Globus pallidus (tissue), 1 donor: ENCODE measurements at places on chromosomes 1 and 21.

DNA sequence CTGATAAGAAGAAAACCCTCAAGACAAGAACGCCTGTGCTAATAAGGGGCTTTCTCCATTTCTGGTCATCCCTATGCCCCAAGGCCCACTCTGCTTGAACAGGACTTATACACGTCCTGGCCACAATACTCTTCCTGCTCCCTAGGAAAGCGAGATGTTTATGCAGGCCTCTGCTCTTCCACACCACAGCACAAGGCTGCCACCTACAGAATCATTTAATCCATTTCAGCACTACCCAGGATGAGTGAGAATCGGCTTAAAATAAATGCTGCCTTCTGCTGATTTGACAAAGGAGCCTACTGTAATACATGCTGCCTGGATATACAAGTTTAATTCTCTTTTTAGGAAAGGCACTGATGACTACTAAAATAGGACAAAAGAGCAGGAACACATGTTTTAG, 29.4 kb downstream of the FRRS1 start:
- peak; percentile 52 for DNase-seq

- no peak for DNase-seq
Observed at GRCh38 chr1:26913389-26913753, 404 bp downstream of the NR0B2 start.

- DNase-seq, result no peak
Observed at GRCh38 chr1:63911049-63911448, 137.2 kb downstream of the ROR1 start.

DNA sequence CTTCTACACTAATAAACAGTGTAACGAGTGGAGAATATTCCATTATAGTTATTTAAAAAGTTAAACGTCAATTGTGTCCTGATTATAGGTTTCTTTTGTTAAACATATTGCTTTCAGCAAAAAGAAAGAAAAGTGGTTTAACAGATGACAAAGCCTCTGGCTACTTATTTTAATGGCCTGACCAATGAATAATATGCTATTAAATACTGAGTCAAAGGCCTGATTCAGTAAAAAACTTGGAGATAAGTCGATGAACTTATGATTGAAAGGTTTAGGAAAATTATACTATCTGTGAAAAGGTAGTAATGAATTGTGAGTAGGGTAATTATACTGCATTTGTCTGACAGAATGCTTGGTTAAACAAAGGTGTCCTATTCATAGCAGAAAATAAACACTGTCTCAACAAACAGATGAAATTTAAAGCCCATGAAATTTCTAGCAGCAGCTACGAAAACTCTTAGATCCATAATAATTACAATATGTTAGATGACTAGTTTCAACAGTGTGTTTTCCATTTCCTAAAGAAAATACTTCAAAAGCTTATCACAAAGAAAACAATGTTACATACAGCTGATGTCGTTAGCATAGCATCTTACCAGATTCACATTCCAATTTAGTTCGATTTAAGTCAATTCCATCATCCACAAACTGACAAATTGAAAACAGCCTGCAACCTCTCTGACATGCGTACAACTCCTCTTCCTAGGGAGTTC, 6.2 kb downstream of the TMEM59 start:
- no peak for DNase-seq

DNA sequence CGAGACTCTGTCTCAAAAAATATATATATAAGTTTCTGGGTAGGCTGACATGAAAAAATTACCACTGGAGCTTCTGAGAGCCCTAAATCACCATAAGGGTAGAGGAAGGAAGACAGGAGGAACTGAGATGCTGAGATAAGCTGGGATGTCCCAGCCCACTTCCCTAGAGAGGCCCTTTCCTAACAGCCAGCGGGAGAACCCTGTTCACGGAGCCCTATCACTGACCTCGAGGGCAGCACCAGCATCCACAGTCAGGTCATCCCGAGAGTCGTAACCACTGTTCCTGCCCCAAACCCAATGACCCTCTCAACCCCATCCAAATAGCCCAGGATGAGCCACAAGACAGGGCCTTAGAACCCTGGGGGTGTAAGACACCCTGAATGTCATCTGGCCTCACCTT, 77.5 kb downstream of the CD34 start:
- no peak for DNase-seq

GRCh38 chr1:235783148-235783776, 83.4 kb downstream of the LYST start:
- peak; percentile 11 for DNase-seq

- DNase-seq, result peak; percentile 55
Observed at GRCh38 chr21:45542242-45542666, at the start of gene SLC19A1. Gene SLC19A1, minus strand, starts transcription at chr21:45542440. Its CDS starts 4,481 bp downstream, at chr21:45537959.

DNA sequence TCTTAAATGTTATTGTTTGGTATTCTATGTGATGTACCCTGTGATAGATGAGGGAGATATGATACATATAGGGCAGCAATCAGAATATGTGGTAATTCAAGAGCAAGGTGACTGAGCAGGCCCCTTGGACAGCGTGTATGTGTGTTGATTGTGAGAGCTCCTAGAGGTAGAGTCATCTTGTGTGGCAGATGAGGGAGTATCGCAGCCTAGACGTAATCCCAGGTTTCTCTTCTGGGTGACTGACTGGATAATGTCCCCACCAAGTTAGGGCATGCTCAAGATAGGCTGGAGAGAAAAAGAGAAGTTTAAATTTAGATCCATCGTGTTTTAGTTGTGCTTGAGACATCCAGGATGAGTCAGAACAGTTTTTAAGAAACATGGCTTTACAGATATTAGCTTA, 185.3 kb downstream of the ZP4 start:
- DNase-seq, result no peak

- DNase-seq, result no peak
Observed at GRCh38 chr1:85283475-85284199, 7.2 kb upstream of the BCL10 start.

- DNase-seq, result no peak
Observed at GRCh38 chr1:218499011-218499691, 154.0 kb downstream of the TGFB2 start.

- DNase-seq, result no peak
Observed at GRCh38 chr1:55990007-55990406, 589.4 kb downstream of the PLPP3 start.

DNA sequence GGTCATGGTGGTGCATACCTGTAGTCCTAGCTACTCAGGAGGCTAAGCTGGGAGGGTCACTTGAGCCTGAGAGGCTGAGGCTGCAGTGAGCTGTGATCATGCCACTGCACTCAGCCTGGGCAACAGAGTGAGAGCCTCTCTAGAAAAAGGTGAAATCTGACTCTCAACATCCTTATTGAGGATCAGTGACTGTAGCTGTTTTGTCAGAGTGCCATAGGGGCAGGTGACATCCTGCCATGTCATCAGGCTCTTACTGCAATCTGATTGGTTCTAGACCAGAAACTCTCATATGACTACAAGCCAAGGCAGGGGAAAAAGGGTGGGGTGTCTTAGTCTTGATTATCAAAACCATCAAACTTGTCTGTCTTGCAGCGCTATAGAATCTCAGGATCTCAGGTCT, 62.8 kb upstream of the NGF start:
- no peak for DNase-seq

DNA sequence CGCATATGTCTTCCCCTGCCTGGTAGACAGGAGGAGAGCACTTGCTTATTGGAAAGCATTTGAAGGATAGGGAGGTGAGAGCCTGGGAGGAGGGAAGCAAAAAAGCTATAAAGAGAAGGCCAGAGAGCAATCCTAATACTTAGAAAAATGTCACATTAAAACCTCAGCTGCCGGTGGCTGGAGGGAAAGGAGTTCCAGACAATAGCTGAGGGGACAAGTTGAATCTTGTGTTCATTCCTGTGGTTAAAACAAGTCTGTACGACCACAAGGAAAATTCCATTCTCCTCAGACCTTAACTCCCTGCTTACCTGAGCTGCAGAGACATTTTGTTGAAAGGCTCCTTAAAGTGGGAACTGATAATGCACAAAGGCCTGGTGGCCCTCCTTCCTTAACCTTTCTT, 218.8 kb upstream of the CAMK1G start:
- no peak for DNase-seq

- DNase-seq, result no peak
Observed at GRCh38 chr1:226454349-226454748, 46.5 kb upstream of the PARP1 start.

GRCh38 chr1:30809514-30810263, 52.1 kb upstream of the LAPTM5 start:
- DNase-seq, result no peak

DNA sequence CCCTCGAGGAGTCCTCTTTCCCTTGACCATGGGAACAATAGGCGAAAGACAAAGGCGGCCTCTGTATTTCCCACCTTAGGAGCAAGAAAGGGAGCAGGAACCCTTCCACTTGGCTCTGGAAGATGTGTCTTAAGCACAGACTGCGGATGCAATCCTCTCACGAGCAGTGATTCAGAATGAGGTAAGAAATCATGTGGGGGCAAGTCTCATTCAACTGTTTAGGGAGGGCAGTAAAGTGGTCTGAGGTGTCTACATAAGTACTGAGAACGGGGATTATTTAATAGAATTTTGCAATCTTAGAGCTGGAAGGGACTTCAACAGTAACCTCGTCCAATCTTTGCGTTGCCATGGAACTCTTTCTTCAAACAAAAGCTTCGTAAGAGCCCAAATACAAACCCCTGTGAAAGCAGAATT, 1.6 kb upstream of the DYRK3 start:
- peak; percentile 15 for DNase-seq

- no peak for DNase-seq
Observed at GRCh38 chr1:217871955-217872354, 240.8 kb downstream of the SPATA17 start.

- no peak for DNase-seq
Observed at GRCh38 chr1:215023155-215023832, 59.2 kb upstream of the KCNK2 start.

DNA sequence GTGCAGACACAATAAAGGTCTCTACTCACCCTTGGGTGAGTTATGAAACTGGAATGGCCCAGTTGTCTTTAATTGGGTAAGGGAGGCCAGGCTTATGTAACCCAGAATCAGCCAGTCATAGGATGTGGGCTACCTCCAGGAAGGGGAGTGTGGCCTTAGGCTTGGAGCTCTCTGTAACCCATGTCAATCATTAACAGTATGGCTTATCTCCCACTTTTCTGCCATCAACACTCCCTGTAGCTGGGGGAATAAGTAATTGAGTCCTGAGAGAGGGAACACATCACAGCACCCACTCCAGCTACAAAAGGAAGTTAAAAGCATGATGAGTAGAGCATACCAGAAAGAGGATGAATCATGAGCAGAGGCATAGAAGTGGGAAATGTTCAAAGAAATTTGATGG, 327.0 kb upstream of the DUSP10 start:
- no peak for DNase-seq

- DNase-seq, result no peak
Observed at GRCh38 chr21:27647921-27648320, 681.0 kb upstream of the ADAMTS5 start.

GRCh38 chr1:154860156-154860870, 9.8 kb downstream of the KCNN3 start:
- no peak for DNase-seq

DNA sequence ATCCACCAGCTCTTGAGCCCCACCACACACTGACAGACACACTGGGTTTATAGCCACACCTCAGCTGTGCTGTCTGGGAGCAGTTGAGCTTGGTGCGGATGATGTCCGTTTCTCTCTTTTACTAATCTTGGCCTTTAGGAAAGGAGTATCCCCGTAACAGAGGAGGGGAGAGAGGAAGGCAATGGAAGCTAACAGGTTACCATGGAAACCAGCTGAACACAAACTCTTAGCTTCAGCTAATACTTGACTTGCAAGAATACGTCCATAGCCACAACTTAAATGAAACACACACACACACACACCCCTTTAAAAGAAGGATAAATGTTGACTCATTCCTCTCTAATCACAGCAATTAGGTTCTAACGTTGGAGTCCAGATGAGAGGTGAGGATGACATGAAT, 28.0 kb upstream of the LRRN2 start:
- no peak for DNase-seq

DNA sequence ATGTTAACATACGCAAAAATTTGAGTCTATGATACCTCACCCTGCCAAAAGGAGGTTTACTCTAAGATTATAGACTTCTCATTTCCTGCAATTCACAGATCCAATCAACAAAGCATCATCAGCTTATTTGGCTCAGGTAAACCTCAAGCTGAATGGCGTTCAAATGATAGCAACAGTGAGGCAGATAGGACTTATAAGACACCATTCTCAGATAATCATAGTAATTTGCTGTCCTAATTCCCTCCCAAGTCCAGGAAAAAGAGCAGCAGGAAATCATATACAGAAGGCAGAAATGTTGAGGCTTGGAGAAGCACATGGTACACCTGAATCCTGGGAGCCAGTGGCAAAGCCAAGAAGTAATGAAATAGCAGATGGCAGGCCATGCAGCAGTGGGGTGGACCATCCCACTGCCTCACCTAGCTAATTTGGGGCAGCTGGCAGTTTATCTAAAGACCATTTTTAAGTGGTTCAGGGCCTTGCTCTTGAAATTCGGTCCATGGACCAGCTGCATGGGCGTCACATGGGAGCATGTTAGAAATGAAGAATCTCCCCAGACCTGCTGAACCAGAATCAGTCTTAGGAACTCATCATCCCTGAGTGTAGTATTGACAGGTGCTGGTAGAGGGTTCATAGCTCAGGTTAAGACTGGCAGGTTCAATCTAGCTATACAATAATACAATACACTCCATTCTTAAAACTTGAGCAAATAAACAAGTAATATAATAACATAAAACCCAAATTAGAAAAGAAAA, 57.7 kb downstream of the ASTN1 start:
- no peak for DNase-seq
